Stimulated activated CD8-positive, alpha-beta memory T cell treated with anti-CD3 and anti-CD28 coated beads, Interleukin-15, amount 100 ng/mL, for 1 hour (primary cell): ENCODE measurements at places on chromosomes 2 and 18.

- DNase-seq, result no peak
Measured at GRCh38 chr2:55063226-55063625, 13.0 kb upstream of the RTN4 start.

DNA sequence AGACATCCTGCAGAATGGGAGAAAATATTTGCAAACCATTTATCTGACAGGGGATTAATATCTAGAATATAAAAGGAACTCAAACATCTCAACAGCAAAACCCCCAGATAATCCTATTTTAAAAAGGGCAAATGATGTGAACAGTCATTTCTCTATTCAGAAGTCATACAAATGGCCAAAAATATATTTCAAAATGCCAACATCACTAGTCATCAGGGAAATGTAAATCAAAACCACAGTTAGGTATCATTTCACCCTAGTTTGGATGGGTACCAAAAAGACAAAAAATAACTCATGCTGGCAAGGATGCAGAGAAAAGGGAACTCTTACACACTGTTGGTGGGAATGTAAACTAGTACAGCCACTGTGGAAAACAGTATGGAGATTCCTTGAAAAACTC is 70.0 kb downstream of the TBR1 start:
- no peak for DNase-seq

- no peak for DNase-seq
Measured at GRCh38 chr18:23684515-23685197, 4.6 kb upstream of the LAMA3 start.

- DNase-seq, result no peak
Measured at GRCh38 chr2:157290525-157290924, 33.0 kb downstream of the GALNT5 start.

- no peak for DNase-seq
Measured at GRCh38 chr2:239870863-239871262, 154.3 kb downstream of the NDUFA10 start.

DNA sequence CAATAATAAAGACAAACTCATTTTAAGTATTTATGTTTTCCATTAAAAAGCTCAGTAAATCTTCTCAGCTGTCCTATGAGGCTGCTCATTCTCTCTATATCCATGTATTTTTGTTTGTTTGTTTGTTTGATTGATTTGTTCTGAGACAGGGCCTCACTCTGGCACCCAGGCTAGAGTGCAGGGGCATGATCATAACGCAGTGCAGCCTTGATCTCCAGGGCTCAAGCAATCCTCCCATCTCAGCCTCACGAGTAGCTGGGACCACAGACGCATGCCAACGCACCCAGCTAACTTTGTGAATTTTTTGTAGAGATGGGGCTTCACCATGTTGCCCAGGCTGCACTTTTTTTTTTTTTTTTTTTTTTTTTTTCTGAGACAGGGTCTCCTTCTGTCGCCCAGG is 5.6 kb downstream of the STRN start:
- no peak for DNase-seq

GRCh38 chr2:133167990-133168389 is 400.3 kb downstream of the NCKAP5 start:
- no peak for DNase-seq

GRCh38 chr2:144085016-144085415 is 434.9 kb downstream of the ZEB2 start:
- no peak for DNase-seq

DNA sequence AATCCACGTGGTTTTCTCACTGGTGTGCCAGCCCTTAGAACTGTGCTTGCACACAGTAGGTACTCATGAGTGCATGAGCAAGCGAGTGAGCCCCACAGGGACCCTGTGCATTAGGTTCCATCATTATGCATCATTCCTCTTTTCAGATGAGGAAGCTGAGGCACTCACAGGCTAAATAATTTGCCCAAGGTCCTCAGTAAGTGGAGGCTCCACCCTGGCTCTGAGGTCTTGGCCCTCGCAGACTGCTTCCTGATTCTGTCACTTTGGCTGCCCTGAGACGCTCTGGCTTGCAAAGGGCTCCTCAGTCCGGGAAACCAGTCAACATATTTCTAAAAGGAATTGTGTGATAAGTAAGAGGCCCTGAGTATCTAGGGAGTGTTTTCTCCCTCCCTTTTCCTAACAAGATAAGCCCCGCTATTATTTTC is 71.7 kb downstream of the IL1R2 start:
- no peak for DNase-seq

DNA sequence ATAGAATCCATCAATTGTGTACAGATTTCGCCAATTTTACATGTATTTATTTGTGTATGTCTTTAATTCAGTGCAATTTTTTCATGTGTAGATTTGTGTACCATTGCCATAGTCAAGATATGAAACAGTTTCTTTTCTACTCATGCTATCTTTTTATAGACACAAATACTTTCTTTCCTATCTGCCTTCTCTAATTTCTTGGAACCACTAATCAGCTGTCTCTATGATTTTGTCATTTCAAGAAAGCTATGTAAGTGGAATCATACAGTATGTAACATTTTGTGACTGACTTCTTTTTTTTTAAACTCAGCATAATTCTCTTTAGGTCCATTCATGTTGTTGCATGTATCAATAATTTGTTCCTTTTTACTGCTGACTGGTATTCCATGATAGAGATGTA is 33.3 kb downstream of the KIAA1328 start:
- no peak for DNase-seq

DNA sequence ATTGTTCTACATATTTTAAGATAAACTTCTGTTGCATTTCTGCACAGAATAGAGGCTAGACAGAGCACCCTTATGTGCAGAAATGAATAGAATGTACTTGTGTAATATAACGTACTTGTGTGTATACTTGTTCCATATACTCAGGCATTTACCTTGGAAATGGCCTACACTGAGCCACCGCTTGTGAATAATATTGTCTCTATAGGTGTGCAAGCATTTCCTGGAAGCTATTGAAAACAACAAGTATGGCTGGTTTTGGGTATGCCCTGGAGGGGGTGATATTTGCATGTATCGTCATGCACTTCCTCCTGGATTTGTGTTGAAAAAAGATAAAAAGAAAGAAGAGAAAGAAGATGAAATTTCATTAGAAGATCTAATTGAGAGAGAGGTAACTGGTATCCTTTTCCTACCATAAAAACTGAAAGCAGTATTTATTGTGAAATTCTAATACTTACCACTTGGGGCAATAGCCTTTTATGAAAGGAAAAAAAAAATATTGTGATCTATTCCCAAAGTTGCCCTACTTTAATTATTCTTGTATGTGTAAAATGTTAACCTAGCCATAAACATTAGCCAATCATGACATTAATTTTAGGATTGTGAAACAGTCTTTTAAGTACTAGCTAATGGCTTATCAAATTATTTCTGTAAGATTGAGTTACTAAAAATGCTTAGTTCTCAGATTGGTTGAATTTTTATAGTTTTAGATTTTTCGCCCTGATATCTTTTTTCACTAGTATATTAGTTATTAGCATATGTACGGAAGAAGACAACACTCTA is 18.0 kb downstream of the ZC3H15 start:
- DNase-seq, result no peak

DNA sequence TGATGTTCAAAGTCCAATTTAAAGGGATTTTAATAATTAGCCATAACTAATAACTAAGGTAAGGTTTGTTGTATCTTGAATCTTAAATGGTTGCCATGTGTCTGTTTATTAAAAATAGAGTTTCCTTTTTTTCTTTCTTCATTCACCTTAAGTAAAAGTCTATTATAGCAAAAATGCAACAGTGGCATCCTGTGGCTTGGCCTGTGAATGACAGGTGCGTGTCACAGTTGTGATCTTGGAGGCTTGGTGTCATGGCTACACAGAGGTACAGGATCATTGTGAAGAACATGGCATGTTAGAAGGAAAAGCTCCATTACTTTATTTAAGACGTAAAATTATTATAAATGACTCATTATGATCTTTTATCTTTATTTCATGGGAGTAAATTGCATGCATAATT is 246.1 kb downstream of the BCL2 start:
- no peak for DNase-seq

- no peak for DNase-seq
Measured at GRCh38 chr2:18267501-18267900, 293.0 kb downstream of the RDH14 start.

DNA sequence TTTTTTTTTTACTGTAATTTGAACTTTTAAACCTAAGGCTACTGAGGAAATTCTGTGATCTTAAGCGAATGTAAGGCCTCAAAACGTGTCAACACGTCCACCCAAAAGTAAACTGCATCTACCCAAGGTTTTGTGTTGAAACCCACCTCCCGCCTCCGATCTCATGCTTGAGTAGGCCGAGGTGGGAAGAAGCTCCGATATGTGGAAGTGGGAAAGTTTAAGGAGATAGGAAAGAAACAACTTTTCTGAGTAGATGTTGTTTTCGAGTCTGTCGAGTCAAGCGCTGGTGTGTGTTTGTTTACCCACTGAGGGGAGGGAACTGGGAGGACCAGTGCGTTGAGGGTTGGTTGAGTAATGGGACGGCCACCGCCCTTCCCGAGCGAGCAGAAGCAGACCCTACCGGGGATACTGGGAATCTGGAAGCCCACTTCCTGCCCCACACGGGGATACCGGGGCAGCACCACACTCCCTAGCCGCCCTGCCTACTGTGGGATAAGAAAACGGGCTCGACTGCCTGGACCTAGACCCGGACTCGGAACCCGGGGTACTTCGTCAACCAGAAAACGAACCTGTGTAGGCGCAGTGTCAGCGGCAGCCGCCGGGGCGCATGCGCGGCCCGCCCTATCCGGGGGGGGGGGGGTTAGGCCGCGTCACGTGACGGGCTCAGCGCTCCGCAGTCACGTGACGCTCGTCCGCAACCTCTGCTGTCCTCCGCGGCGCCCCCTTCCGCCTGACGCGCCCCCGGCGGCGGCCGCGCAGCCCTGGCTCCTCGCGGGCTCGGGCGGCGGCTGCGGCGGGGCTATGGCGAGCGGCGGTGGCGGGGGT is at the start of gene RETREG2:
Gene RETREG2 (plus strand): TSS at position 724 of the 825 bp plus-strand sequence. CDS start 78 bp downstream, at position 802.
- peak; percentile 47 for DNase-seq

DNA sequence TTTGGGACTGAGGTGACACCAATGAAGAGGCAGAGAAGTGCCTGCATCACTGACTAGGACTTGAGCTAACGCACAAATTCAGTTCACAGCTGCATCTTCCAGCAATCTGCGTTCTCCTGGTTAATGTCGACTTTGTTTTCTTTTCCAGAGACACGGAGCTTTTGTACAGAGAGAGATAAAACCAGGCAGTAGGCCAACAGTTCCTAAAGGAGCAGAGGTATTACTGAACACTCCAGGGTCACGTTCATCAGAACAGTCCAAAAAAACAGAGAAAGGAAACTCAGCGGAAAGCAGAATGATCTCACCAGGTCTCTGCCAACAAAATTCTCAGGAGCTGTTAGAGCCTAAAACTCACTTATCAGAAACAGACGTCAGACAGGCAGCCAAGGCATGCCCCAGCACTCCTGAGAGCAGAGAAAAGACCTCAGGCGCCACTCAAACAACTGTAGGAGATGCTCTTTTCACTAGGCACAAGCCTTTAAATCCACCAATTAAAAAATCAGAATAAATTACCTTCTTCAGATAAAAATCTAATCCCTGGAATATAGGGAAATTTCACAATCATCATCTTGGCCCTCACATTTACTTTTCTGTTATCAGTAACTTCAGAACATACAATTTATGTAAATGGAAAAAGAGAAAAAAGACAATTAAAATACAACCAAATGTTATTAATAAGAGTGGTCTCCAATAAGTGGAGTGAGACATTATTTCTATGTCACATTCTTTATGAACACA is 95.9 kb upstream of the SPTBN1 start:
- DNase-seq, result no peak

GRCh38 chr2:223554923-223555322 is 47.2 kb downstream of the SCG2 start:
- no peak for DNase-seq

- DNase-seq, result no peak
Measured at GRCh38 chr2:208112969-208113368, 11.4 kb downstream of the CRYGD start.

DNA sequence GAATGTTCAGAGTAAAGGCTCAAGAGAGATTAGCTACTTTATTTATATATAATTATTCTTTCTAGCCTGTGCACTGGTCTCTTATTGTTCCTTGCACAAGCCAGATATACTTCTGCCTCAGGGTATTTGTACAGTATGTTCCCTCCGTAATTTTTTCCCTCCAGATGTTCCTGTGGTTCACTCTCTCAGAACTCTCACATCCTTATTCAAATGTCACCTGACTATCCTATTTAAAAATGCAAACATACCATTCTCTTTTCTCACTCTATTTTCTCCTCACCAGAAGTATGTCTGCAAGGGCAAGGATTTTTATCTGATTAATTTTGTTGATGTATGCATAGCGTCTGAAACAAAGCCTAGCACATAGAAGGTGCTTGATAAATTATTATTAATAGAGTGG is 64.0 kb upstream of the CERS6 start:
- DNase-seq, result no peak

GRCh38 chr18:23580677-23581367 is 5.5 kb downstream of the NPC1 start:
- no peak for DNase-seq

DNA sequence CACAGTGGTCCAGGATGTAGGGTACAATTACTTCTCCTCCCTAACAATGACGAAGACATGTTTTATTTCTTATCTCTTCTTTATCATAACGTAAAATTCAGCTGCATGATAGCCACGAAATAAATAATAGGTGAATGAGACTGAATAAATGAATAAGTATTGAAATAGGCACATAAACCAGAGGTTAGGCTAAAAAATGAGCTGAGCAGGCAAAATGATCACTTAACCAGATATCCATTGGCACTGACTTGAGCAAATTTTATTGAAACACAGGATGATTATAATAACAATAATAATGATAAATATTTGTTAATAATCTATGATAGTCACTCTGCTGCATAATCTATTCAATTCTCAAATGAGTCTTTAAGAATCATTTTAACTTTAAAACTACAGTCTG is 506.9 kb upstream of the ZNF804A start:
- no peak for DNase-seq

DNA sequence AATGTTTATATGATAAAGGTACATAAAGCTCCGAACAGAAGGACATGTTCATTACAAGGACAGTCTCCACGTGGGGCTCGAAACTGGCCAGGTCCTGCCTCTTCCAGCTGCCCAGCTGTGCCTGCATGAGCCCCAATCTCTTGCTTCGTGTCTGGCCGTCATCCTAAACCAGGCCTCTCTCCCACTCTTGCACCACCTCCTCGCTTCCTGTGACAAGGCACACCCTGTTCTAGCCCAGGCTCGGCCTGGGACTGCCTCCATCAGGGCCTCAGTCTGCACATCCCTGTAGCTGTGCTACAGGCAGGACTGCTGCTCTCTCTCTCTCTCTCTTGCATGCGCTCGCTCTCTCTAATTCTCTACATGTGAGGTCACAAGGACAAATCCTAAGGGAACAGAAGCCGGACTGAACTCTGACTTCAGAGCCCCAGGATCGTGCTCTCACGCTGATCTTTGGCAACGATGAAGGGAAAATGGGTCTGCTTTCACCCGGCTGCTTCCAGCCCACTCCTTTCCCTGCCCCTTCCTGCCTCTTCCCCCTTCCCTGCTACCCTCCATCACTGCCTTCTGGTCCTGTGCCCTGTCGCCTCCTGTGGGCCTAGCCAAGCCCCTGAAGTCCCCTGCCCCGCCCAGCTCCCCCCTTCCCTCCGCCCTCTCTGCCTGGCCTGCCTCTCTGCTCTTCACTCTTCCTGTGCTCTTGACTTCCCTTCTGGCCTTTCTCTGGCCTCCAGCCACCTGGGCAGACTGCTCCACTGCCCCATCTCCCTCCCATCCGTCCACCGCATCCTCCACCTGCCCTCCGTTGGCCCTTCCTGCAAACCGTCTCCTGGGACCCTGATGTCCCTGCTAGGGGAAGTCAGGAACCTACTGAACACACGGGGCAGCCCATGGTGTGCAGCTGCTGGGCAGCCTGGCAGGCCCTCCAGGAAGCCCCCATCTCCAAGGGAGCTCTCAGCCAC is 7.8 kb upstream of the GPR55 start:
- DNase-seq, result no peak

- no peak for DNase-seq
Measured at GRCh38 chr18:77071061-77071460, 61.5 kb downstream of the MBP start.
